ENCODE measurements at places on chromosomes 1 and 21. TPM values are rescaled to one million over a fixed set of nuclear protein-coding genes. Genes with fewer than 3 reads are reported as not detected.

TNFSF4 gene
- 0.66 TPM for total RNA-seq

APCS gene
- not detected for total RNA-seq

MYBPH gene
- 0.75 TPM for total RNA-seq

C1orf141 gene
- total RNA-seq, result not detected

KRTAP19-3 gene
- not detected for total RNA-seq

TCHHL1 gene
- total RNA-seq, result not detected

AADACL3 gene
- total RNA-seq, result not detected

ZNF648 gene
- not detected for total RNA-seq

TNFSF18 gene
- total RNA-seq, result 0.22 TPM
